ENCODE measurements at places on chromosomes 2 and 18.

DNA sequence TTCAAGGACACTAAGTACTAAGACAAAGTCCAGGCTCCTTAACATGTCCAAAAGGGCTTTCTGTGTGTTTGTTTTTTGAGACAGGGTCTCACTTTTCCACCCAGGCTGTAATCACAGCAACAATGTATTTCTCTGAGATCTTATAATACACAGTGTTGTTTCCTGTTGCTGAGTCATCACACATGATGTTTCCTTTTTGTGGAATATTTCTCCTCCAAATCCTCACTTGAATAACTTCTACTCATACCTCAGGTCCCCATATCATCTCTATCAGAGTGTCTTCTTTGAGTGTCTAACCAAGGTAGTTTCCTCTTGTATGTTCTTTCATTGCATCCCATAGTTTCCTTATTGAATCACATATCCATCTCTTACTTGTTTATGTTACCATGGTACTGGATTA is 632.0 kb upstream of the PIK3C3 start:
- peak; percentile 61 for DNase-seq

DNA sequence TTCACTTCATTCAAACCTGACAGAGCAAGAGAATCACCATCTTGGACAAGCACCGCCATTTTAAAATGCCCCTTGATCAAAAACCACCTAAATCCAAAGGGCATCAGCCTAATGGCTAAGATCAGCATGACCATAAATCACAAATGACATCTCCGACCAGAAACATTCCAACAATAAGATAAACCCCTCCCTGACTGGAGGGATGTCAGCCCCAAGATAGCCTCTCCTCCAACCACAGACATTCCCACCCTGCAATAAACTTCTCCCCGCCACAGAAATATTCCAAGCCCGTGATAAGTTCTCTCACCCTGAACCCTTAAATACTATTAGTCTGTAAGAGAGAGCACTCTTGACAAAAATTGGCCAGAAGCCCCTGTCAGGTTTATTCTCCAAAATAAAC is 21.6 kb upstream of the LYPD1 start:
- no peak for DNase-seq

- peak; percentile 48 for DNase-seq
Measured at GRCh38 chr2:181183878-181184542, 203.6 kb downstream of the UBE2E3 start.

GRCh38 chr2:179022685-179023084 is 27.3 kb downstream of the CCDC141 start:
- DNase-seq: no peak

All from fibroblast of pulmonary artery (primary cell).